AML-193 (cell line): ENCODE measurements at places on chromosomes 5 and 9.

GRCh38 chr5:179607160-179607931, 16.1 kb downstream of the HNRNPH1 start:
- no peak for DNase-seq

DNA sequence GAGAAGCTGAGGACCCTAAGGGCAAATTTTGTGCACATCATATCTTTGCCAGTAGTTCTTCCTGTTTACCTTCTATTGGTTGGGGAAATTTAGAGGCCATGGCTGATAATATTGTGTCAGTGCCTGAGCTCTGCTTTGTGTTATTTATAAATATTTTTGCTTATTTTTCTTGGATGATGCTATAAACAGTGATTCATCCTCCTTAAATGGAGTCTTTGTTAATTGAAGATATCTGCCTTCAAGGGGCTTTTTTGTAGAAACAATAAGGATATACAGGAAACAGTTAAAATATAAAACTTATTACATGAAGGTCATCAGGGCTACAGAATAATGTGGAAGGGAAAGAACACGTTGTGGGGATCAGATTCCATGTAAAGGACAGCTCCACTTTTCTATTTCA, 78.0 kb downstream of the PAM start:
- DNase-seq, result no peak

DNA sequence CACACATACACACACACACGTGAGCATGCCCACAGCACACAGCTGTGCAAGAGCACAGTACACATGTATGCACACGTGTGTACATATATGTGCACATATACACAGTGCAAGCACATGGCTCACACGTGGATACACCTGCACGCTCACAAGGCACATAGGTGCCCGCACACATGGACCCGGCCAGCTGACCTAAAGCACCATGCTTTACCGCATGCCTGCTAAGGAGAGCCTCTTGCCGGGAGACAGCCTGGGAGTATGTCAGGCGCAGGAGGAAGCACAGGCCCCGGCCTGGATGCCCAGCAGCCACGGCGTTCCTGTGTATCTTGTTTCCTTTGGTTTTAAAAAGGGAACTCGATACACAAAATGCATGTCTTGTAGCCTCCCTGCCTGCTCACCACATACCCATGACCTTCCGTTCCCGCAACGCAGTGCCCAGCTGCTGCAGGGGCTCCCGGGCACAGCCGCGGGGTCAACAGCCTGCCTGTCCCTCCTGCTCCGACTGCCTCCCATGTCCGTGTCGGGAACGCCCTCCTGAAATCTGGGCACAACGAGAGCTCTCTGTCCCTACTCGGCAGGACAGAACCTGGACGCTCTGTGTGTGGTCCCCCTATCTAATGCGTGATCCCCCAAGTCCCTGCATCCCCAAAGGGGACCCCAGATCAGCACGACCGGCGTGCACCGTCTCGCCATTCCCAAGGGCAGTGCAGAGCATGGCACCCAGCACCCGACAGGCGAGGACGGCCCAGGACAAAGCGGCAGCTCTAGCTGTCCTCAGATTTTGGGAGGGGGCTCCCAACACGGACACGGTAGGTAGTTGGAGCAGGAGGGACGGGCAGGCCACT, 3.6 kb downstream of the SLC12A7 start:
- DNase-seq, result peak; percentile 33

- no peak for DNase-seq
Measured at GRCh38 chr5:82439750-82440445, 161.7 kb upstream of the RPS23 start.
